ENCODE measurements at places on chromosomes 4 and X.

DNA sequence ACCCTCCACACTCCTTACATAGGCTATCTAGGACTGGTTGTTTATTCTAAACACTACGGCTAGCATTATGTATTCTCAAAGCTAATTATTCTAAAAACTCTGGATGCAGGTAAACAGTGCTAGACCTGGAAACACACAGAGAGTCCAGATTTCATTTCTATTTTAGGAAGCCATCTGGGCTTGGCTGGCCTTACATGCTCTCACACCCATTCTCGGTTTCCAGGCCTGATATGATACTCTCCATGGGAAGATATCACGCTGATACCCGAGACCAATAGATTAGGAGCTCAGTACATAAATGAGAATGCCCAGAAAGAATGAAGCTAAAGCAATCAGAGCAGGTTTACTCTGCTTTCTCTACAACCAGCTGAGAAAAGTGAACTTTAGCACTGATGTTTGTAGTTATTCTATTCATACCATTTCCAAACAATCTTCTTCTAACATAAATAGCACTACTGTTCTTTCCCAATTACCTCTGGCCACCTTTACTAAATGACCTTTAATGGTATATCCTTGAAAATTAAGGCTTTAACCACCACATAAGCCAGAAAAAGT, 973.3 kb downstream of the PCDH18 start:
- DNase-seq: no peak

- no peak for DNase-seq
Observed at GRCh38 chr4:133759428-133759827, 442.2 kb downstream of the PABPC4L start.

DNA sequence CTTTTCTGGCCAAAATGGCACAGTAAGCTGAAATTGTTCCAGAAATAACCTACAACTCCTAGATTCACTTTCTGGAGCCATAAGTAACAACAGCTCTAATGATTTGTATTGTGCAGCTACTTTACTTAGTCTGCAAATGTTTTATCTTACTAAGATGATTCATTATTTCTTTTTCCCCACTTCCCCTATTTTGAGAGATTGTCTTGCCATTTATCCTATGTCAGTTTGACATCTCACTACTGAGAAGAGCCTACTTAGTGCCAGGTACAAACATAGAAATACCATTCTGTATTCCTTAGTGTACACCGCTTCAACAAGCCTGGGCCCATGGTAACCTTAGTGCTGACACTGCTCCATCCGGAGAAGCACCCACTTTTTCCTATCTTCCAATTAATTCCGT, 13.8 kb upstream of the STK26 start:
- DNase-seq: no peak

DNA sequence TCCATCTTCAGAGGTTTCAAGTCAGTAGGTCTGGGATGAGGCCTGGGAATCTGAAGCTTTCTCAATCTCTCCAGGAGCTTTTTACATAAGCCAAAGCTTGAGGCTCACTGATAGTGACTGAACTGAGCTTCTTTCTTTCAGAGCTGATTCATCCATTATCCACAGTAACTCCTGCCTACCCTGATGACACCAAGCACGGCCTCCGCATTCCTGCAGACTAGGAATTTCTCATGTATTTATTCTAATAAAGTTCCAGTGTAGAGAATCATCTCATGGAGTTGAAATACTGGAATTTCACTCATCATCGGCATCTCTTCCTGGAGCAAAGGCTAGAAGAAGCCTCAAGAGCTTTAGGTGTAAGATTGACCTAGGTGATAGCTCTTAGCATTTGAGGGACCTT, 12.1 kb upstream of the DCTD start:
- peak; percentile 24 for DNase-seq

GRCh38 chr4:156575430-156576073, 396.0 kb downstream of the PDGFC start:
- DNase-seq: no peak

Data from nucleus accumbens (tissue), 56 donors.